ENCODE measurements at places on chromosomes 16 and 17.

- DNase-seq: no peak
Measured at GRCh38 chr17:14672830-14673229, 371.9 kb downstream of the HS3ST3B1 start.

- no peak for DNase-seq
Measured at GRCh38 chr17:55614061-55614460, 102.8 kb upstream of the SMIM36 start.

DNA sequence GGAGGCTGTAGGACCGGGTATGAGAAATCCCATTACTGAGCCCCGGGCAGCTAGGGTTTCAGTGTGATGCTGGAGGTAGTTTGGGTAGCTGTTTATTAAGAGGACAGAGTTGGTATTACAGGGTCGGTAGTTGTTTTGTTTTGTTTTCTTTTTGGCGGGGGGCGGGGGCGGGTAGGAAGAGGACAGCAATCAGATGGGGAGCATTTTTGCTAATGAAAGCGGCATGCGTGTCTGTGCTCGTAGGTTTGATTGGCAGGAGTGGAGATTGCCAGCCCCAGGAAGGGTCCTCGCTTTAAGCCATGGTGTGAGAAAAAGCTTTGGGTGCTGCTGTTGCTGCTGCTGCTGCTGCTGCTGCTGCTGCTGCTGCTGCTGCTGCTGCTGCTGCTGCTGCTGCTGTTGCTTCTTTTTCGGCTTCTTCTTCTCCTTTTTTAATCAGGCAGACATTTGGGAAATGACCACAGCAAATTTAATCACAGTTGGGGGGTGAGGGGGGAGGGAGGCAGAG is 498.5 kb upstream of the ZFHX3 start:
- DNase-seq: no peak

DNA sequence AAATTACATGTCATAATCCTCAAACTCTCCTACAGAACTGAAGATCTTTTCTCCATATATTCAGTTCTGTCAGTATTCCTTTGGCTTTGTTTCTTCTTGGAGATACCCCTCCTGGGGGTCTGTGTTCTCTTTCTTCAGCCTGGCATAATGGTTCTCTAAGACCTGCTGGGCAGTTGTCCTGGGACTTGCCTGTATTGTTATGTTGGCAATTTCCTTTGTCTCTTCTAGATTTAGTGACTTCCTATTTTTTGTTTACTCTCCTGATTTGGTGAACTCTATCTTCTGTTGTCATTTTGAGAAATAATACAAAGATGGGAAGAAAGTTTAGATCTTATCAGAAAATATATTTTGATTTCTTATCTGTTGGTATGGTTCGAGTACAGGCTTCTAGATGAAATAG is 127.8 kb downstream of the GOSR1 start:
- no peak for DNase-seq

DNA sequence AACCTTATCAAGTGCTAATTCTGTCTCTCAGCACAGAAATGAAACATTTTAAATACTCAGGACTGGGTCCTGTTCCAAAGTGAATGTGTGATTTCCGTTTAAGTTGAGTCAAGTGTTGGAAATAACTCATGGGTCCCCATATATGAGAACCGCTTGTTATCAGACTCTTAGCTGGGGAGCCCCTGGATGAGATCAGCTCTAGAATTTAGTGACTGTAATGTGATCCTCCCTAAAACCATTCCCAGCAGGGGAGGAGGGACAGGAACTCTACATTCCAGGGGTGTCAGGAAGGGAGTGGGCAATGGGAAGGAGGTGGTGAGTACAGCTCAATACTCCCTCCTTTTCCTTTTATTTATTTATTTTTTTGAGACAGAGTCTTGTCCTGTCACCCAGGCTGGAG is 37.5 kb downstream of the OTOA start:
- DNase-seq: no peak

GRCh38 chr17:40343219-40344119 is 21.1 kb downstream of the GJD3 start:
- no peak for DNase-seq
